ENCODE measurements at places on chromosomes 5 and 9. TPM values are rescaled to one million over a fixed set of nuclear protein-coding genes. Genes with fewer than 3 reads are reported as not detected.

The FAM193B gene
- total RNA-seq, result 30.8 TPM

The TTC39B gene
- total RNA-seq, result 22.9 TPM

The KLHL3 gene
- 6.2 TPM for total RNA-seq

The WDR31 gene
- 2.3 TPM for total RNA-seq

The NXNL2 gene
- total RNA-seq, result not detected

The SLC1A3 gene
- 61.1 TPM for total RNA-seq

The ARL14EPL gene
- total RNA-seq, result not detected
